ENCODE measurements at places on chromosomes 7 and 10.

- DNase-seq, result no peak
Observed at GRCh38 chr10:13991353-13991752, 339.4 kb downstream of the FRMD4A start.

- no peak for DNase-seq
Observed at GRCh38 chr7:93882468-93882867, 8.1 kb downstream of the TFPI2 start.

DNA sequence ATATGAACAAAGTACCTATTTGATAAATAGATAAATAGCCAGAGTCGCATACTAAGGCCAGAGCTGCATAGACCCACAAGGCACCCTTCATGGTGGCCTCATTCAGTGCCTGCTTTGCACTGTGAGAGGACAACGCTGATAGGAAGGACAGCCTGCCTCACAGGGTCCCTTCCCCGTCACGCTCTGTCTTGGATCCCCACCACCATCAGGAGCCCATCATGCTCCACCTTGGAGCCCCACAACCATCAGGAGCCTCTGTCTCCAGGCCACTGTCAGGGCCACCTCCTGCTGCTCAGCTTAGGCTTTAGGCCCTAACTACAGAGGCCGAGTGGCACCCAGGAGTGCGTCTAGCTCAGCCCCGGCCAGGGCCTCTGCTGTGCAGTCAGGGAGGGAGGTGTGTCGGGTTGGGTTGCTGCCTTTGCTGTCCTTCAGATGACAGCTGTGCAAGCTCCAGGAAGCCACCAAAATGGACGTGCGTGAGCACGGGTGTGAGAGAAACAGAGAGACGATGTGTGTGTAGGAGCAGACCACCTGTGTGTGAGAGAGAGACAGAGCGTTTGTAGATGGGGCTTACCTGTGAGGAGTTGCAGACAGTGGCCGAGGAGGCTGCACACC lies 516.9 kb downstream of the GLRX3 start:
- DNase-seq, result no peak

DNA sequence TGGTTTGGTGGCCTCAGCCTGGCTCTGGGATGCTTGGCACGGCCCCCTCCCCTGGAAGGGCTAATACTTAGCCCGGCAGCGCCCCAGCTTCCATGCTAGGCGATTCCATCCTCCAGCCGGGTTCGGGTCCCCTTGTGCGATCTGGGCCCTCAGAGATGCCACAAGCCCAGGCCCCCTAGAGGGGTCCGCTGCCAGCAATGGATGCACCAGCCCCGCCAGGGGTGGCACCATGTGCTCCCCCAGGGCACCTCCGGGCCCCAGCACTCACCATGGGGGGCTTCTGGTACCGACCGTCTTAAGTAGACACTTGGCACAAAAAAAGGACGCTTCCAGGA lies 125.7 kb upstream of the KCTD7 start:
- no peak for DNase-seq

GRCh38 chr7:137628216-137628615 lies 218.6 kb downstream of the DGKI start:
- DNase-seq, result no peak

DNA sequence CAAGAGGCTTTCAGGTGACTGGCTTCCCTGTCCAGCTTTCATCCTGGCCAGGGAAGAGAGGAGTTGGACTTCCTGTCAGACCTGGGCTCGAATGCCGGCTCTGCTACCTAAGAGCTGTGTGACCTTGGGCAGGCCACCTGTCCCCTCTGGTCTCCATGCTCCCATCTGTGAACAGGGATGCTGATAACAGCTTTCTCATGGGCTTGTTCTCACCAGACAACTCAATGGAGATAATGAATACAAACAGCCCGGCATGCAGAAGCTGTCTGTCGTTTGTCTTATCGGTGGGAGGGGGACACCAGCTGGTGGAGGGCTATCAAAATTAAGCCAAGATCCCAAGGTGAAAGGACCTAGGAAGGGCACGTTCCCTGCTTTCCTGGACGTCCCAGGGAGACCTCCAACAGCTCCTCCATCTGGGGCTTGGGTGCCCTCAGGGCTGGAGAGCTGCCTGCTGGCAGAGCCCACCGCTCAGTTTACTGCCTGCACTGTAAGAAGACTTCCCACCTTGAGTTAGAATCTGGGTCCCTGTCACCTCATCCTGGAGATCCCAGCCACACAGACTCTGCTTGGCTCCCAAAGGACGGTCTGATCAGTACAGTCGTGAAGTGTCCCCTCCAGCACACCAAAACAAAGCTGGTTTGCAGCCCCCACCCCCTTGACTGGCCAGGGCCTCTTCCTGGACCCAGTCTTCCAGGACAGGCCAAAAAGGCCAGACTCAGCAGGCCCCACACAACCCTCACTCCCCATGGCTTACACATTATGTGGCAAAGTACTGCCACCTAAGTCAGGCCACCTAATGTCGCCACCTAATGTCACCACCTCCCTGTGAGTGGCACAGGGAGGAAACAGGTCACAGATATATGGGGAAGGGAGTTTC lies 40.9 kb downstream of the PPIF start:
- no peak for DNase-seq

- DNase-seq, result peak; percentile 66
Observed at GRCh38 chr7:135620980-135621850, 41.1 kb upstream of the STMP1 start.

GRCh38 chr7:124801330-124801895 lies 35.8 kb upstream of the GPR37 start:
- DNase-seq, result no peak

- DNase-seq, result no peak
Observed at GRCh38 chr7:131869169-131869844, 312.9 kb upstream of the PODXL start.

DNA sequence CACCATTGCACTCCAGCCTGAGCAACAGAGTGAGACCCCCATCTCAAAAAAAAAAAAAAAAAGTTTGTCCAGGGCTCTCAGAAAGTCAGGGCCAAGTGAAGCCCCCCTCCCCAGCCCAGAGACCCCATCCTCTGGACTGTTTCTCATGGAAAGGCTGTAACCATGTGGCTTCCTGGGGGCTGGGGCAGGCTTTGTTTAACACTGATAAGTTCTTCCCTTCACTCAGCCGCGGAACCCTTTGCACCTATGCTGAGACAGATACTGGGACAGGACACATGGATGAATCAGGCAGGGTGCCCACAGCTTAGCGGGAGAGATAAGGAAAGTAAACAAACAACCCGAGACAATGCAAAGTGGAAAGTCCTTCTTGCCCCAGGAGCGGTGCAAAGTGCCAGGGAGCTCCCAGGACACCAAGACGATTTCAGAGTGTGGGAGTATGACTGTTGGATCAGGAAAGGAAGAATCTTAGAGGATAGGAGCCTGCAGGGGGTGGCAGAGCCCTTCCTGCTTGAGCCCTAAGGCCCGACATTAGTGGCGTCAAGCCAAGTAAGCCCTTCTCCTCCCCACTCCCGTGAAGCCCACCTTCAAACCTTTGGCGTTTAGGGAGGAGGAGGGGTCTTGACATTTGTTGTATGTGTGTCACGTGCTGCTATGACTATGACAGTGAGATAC lies 11.6 kb downstream of the MLXIPL start:
- no peak for DNase-seq

- no peak for DNase-seq
Observed at GRCh38 chr7:158885624-158886023, 29.3 kb downstream of the DYNC2I1 start.

DNA sequence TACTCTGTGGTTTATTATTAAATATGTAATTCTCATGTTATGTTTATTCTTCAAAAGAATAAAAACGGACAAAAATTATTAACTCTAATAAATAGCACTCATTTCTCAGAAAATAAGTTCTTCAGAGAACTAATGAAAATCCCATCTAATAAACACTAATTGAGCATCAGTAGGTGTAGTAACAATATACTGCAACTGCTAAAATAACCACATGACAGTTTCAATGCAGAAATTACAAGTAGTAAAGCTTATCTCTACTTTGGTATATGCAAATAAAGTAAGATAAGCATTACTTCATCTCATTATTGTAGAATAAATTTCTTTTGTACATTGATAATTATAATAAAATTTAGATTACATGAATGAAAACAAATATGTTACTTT lies 56.4 kb upstream of the DKK1 start:
- DNase-seq, result no peak

- no peak for DNase-seq
Observed at GRCh38 chr7:77349141-77349540, 67.0 kb downstream of the GSAP start.

DNA sequence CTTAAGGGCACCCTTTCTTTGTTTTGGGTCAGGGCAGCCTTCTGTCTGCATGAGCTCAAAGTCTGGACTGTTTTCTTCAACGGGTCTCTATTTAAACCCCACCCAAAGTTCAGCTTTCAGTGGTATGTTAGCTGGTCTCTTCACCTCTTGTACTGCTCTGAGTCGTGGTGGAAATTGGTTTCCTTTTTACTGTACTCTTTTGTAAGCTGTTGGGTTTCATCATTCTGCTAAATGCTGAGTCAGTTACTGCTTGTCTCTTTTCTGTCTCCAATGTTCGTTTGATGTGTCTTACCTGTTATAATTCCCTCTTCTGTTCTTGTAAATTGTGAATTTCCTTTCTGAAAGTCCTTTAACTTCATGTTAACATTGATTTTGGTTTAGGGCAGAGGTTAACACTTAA lies 64.1 kb upstream of the MALRD1 start:
- DNase-seq, result no peak

- DNase-seq, result no peak
Observed at GRCh38 chr10:98101366-98101765, 33.1 kb upstream of the R3HCC1L start.

- no peak for DNase-seq
Observed at GRCh38 chr7:143497008-143497795, 19.5 kb downstream of the TAS2R41 start.

- DNase-seq, result peak; percentile 24
Observed at GRCh38 chr7:95687759-95688343, 84.5 kb upstream of the DYNC1I1 start.

GRCh38 chr7:44541876-44542610 lies 913 bp upstream of the NPC1L1 start:
- DNase-seq, result no peak

DNA sequence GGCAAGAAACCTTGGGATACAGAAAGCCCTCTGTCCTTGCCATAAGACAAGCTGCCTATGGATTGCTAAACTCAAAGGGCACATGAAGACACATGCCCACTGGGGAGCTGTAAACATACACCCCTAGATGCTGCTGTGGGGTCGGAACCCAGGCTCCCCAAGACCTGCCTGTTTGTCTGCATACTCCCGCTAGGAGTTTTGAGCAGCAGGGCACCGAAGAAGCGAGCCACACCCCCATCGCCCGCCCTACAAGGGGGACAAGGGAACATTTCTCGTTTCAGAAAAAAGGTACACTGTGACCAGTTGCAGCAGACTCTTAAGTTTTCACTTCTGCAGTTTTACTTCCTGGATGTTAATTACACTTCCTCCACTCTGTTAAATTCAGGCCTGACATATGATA lies 680.2 kb upstream of the GHITM start:
- no peak for DNase-seq

GRCh38 chr7:87414794-87415188 lies 60.7 kb downstream of the ABCB4 start:
- DNase-seq, result no peak

GRCh38 chr7:1234881-1235500 lies 2.3 kb downstream of the UNCX start:
- DNase-seq, result no peak

GRCh38 chr10:86071758-86072157 lies 294.8 kb downstream of the GRID1 start:
- DNase-seq, result no peak

DNA sequence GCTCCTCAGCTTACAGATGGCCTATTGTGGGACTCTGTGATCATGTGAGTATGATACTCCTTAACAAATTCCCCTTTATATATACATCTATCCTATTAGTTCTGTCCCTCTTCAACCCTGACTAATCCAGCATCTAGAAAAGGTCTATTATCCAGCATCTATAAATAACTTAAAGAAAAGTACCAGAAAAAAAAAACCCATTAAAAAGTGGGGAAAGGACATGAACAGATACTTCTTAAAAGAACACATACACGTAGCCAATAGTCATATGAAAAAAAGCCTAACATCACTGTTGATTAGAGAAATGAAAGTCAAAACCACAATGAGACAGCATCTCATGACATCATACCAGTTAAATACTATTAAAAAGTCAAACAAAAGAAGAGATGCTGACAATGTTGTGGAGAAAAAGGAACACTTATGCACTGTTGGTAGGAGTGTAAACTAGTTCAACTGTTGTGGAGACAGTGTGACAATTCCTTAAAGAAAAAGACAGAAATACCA lies 549.5 kb upstream of the GRM3 start:
- no peak for DNase-seq

- no peak for DNase-seq
Observed at GRCh38 chr7:41777894-41778596, 75.2 kb upstream of the INHBA start.

GRCh38 chr7:111953611-111954010 lies 252.6 kb downstream of the DOCK4 start:
- DNase-seq, result no peak

DNA sequence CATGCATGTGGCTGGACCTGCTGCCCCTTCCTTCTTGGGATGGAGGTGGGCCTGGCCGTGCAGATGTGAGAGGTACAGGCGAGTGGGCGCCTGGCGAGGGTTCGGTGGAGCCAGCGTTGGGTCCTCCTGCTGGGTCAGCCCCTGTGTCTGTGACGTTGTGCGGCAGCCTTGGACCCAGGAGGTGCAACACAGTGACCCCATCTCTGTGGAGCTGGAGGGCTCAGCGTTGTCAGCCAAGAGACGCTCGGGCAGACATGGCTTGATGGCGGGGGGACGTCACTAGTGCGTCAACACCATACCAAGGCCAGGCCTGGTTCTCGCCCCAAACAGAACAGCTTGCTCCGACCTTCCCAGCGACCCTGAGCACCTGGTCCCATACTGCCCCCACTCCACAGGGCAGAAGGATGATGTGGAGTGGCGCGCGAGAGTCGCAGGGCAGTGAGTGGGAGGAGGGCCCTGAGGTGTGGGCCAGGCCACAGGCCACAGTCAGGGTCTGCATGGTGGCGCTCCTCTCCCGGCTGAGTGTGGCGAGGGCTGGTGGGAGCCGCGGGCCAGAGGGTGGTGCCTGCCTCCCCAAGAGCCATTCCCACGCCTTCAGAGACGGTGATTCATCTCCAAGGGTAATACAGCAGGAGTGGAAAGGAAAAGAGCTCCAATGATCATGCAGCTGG lies 184.4 kb downstream of the DNAJB6 start:
- no peak for DNase-seq

- DNase-seq, result no peak
Observed at GRCh38 chr7:75534727-75535307, 42.7 kb downstream of the SPDYE5 start.

DNA sequence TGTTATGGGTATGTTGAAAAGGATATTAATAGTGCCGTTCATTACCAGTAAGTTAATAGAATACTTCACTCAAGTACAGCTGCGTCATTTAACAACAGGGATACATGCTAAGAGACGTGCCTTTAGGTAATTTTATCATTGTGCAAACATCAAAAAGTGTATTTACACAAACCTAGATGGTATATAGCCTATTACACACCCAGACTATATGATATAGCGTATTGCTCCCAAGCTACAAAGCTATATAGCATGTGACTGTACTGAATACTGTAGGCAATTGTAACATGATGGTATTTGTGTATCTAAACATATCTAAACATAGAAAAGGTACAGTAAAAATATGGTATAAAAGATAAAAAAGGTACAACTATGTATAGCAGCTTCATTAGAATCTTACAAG lies 11.1 kb upstream of the PRKG1 start:
- DNase-seq, result no peak

Measured in NCI-H1417 treated with DMSO at 0.1 percent for 48 hours (cell line).